Smooth muscle cell of the brain vasculature (primary cell): ENCODE measurements at places on chromosomes 1 and 21.

DNA sequence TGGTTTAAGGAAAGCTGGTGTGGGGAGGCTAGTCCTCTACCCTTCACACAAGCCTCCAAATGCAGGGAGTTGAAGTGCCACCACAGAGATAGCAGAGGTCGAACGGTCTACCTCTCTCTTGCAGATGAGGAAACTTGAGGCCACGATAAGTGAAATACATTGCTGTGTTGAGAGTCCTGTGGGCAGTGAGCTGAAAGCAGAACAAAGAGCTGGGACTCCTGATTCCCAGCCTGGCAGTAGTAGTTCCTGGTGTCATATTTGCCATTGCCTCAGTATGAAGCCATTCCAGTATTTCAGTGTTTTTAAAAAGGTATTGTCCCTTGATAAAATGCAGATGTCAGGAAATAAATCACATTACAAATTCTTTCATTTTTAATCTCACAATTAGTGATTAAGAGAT, 28.6 kb downstream of the AK4 start:
- DNase-seq: no peak

GRCh38 chr1:160357286-160358002, 9.4 kb upstream of the NHLH1 start:
- DNase-seq: no peak

DNA sequence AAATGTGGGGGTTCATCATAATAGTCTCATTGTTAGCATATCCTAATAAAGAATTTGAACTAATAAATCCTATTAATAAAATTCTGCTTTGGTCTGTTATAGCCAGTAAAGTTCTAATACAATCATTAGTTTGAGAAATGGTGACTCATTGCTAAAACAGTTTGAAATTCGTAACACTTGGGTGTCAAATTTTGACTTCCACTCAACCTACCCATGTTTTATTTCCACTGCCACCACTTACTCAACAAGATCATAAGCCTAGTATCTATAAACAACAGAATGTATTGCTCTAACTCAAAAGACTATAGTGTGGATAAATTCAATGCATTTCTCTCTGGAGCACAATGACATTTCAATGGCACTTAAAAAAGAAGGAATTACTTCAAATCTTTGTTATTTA, 29.1 kb downstream of the LGALS8 start:
- DNase-seq: no peak

GRCh38 chr1:112026016-112026415, 36.5 kb upstream of the KCND3 start:
- no peak for DNase-seq

- DNase-seq: no peak
Observed at GRCh38 chr1:185795181-185795580, 61.0 kb downstream of the HMCN1 start.

GRCh38 chr1:243483071-243483771, 227.4 kb downstream of the SDCCAG8 start:
- DNase-seq: no peak

- no peak for DNase-seq
Observed at GRCh38 chr1:202124142-202124541, 1.4 kb downstream of the GPR37L1 start.

DNA sequence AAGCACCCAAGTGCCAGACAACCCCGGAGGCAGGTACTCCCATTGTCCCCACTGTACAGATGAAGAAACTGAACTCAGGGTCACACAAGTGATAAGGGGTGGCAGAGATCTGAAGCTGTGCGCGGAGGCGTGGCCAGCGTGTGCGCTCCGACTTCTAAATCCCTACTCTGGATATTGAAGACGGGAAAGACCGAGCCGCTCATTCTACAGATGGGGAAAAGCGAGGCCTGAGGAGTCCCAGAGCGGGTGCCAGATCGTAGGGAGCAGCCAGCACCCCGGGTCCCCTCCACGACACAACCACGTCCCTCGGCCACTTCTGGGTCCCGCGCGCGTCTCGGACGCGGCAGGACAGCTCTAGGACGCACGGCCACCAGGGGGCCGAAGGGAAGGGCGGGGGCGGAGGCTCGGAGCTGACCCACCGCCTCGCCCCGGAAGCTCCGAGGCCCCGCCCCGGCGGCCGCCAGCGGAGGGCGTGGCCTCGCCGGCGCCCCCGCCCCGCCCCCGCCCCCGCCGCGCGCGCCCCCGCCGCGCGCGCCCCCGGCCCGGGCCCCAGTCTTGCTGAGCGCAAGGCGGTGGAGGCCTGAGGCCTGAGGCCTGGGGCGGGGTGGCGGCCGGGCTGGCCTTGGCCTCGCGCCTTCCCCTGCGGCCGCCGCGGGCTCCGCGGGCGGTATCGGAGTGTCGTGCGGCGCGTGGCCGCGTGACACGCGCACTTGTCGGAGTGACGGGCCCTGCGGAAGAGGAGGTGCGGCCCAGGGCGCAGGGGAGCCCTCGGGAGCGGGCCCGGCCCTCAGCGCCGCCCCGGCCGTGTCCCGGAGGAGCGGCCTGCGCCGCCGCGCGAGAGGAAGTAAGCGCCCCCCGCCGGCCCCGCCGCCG, at the start of gene H6PD:
H6PD (plus strand) TSS at position 552 of the 873 bp plus-strand sequence. CDS start 10,161 bp downstream, outside the sequence.
- DNase-seq: no peak

DNA sequence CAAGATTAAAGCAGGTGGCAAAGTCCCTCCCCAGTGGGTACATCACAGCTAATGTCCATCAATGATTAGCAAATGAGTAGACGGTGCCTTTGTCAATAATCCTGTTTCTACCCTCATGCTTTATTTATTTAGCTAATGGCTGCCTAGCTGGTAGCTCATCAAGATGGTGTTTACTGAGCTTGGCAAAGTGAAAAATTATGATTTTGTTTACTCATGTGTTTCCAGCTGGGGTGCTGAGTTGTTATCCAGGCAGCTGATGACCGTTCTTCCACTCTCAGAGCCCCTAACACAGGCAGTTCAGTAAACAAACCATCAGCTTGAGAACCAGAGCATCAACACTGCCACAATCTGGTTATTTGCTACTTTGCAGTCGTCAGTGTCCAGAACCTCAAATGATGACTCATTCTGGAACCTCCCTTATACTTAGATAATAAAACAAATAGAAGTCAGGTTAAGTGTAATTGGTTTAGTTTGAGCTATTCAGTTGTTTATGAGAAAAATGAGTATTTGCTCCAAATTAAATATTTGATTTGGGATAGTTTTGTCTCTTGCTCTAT, 163.9 kb downstream of the ST6GALNAC5 start:
- DNase-seq: no peak

DNA sequence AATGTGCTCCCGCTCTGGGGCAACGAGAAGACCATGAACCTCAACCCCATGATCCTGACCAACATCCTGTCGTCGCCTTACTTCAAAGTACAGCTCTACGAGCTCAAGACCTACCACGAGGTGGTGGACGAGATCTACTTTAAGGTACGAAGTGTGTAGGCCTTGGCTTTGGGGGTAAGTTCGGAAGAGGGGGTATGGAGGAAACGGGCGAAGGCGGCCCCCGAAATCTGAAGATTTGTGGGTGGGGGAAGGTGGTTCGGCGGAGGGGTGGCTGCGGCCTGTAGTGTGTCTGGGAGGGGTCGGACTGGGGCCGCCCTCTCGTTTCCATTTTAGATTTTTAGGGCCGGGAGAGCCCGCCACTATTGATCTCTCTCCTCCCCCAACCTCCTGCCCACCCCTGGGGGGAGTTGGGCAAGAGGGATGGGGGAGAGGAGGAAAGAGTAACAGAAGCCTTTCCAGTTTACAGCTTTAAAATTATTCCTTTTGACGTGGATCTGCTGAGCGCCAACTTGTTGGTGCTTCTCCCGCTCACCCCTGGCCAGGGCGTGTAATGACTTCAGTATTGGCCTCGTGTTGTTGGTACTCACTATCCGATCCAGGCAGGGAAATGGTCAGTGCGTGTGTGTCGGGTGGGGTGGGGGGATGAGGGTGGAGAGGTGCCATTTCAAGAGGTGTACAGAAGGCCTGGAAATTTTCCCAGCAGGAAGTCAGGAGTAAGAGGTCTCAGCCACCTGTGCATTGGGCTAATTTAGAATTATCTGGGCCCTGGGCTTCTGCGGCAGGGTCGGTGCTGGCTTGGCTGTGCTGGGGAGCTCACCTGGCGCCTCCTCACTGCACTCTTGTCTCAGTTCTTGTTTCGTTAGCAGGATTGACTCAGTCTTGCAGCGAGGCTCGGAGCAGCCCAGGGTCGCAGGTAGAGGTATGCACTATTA, 880 bp downstream of the PRPF38B start:
- DNase-seq: peak; percentile 41
